ENCODE measurements at places on chromosomes 11 and 22.

GRCh38 chr22:22316589-22316988 is 72.0 kb downstream of the VPREB1 start:
- DNase-seq: no peak

DNA sequence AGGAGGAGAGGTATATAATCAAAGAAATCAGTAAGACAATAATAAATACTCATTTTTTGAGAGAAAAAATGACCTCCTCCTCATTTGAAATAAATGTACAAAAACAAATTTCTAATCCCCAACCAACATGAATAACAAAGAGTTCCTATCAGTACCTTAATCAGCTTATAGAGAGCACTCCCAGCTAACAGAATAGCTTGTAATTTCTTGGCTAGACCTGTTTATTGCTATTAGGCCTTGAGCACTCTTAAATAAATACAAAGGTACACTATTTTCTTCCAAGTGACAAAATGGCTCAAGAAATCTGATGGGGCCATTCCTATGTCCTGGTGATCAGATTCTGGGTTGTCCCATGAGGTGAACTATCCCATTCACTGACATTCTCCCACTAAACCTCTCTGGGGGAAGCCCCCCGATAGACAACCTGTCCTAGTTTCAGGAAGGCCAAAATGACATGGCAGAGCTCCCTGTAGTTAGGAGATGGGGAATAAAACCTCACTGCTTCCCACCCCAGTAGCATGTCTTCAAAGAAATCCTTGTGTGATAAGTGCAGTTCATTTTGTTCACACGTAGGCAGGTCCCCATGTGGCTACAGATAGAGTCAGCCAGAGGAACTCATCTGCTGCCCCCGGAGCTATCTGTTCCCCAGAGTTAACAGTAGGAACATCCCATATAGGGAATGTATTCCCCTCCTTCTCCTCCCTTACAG is 385.7 kb downstream of the SOX6 start:
- no peak for DNase-seq

- DNase-seq: no peak
Measured at GRCh38 chr22:49728570-49729271, 99.0 kb downstream of the BRD1 start.

DNA sequence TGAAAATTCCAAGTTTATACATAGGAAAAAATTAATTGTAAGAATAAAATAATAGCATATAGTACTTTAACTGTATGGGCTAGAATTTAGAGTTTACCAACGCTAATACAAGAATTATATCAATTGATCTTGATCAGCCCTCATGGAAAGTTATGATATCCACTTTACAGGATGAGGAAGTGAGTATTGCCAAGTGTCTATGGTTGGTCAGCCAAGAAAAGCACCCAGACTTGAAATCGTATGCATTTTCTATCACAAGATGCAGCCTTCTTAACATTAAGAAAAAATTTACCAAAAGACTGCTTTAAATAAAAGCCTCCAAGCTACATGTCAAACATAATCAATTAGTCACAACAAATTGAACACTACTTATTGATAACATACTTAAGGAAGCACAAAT is 53.0 kb downstream of the DDI1 start:
- DNase-seq: no peak

DNA sequence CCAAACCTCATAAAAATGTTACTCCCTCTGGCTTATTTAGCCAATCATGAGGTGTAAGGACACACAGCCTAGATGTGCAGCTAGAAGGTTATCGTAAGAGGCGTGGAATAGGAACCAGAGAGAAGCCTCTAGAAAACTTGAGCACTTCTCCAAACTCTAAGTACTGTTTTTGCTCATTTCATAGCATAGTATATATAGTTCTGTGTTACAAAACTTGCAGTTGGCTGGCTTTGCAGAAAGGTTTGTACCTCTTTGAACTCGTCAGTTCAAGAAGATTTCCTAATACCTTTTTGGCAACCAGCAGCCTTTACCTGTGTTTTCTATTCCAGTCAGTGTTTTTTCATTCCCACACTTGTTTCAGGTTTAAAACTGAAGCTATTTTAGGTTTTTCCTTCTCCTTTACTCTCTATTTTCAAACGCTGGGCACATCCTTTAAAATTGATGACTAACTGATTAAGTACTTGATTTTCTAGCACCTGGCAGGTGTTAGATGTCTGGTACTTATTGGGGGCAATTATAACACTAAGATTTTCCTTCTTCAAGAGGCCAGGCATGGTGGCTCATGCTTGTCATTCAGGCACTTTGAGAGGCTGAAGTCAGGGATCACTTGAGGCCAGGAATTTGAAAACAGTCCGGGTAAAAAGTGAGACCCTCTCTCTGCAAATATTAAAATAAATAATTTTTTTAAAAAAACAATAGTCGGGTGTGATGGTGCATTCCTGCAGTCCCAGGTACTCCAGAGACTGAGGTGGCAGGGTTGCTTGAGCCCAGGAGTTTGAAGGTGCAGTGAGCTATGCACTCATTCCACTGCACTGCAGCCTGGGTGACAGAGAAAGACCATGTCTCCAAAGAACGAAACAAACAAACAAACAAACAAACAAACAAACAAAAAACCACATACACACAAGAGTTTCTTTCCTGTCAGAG is 125.2 kb downstream of the LRRC4C start:
- no peak for DNase-seq

GRCh38 chr11:67675058-67675747 is 780 bp upstream of the ALDH3B2 start:
- no peak for DNase-seq

DNA sequence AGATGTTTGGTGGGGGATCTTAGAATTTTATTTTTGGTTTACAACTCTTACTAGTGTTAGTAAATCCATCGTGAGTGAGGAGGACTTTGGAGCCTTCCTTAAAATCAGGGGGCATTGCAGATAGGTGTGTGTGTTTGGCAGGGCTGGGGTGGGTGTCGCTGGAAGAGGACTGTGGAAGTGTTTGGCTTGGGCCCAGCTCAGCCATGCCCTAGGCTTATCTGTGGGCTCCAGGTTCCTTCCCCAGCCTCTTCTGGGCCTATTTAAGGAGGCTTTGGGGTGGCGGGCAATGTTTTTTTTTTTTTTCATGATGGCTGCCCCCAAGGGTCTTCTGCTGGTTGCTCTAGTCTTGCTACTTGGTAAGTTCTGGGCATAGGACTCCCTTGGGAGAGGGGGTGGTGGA is 22.1 kb downstream of the MTFP1 start:
- no peak for DNase-seq

DNA sequence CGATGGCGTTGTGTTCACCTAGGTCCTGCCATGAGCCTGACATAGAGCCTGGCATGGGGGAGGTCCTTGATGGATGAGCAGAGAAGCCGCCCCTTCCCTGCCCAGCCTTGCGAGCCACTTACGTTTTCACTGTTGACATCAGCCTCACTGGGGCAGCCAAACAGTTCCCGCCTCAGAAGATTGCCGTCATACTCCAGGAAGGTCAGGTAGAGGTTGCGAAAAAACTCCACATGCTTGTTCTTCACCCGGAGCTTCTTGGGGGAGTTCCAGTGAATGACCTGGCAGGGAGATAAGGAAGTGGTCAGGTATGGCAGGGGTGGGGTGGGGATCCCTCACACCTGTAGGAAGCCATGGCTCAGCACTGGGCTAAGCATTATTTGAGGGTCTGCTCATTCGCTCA is 279.3 kb upstream of the SYN3 start:
- no peak for DNase-seq

DNA sequence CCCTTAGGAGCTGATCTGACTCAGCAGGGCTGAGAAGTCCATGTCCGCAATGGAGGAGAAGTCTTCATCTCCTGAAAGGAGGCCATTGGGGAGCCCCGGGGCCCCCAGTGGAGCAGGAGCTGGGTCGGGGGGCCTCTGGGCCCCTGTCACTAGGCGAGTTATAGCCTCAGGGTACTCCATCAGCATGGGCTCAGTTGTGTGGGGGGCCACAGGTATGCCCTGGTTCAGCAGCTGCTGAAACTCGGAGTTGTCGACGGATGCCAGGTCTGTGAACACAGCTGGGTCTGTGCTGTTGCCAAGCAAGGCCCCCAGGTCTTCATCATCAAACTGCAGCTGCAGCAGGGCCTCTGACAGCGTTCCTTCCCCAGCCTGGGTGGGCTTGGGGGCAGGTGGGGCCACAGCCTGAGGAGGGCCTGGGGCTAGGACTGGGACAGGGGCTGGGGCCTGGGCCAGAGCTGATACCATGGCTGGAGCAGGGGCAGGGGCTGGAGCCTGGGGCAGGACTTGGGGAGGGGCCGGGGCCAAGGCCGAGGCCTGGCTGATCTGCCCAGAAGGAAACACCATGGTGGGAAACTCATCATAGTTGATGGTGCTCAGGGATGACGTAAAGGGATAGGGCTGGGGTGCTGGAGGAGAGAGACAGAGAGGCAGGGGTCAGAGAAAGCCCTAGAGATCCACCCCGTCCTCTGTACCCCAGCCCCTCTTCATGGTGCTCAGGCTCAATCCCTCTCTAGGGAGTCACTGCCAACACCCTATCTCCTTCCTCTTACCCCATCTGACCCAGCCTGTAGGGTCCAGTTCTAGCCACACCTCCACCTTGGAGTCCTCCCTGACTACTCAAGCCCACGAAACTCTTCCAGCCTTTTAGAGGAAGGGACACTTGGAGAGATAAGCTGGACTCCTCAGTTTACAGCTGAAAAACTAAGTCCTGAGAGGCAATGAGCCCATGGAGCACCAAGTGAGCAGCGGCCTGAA is 8.1 kb downstream of the RELA start:
- no peak for DNase-seq

DNA sequence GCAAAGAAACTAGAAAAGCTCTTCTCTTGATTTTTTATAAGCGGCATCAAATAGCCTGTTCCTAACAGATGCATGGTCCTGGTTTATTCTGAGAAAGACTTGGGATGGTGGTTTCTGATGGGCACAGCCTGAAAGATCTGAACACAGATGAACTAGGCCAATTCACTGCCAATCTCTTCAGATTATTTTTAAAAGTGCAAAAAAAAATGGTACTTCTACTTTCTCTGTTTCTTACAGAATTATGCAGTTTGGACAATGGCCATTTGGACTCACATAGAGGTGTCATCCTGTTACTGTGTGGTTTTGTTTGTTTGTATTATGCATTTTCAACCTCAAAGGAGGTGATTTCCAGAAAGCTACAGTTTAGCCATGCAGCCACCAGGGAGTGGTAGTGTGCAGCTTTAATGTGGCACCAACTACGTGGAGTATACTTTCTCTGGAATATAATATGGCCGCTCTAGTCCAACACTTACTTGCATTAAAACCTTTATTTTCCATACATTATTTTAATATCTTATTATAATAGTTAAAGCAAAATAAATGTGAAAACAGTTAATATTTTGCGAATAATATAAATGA is 469.8 kb upstream of the KIRREL3 start:
- peak; percentile 1 for DNase-seq

- no peak for DNase-seq
Measured at GRCh38 chr11:29119116-29119515, 897.7 kb downstream of the KCNA4 start.

GRCh38 chr22:33772745-33773144 is 147.5 kb downstream of the LARGE1 start:
- DNase-seq: no peak

DNA sequence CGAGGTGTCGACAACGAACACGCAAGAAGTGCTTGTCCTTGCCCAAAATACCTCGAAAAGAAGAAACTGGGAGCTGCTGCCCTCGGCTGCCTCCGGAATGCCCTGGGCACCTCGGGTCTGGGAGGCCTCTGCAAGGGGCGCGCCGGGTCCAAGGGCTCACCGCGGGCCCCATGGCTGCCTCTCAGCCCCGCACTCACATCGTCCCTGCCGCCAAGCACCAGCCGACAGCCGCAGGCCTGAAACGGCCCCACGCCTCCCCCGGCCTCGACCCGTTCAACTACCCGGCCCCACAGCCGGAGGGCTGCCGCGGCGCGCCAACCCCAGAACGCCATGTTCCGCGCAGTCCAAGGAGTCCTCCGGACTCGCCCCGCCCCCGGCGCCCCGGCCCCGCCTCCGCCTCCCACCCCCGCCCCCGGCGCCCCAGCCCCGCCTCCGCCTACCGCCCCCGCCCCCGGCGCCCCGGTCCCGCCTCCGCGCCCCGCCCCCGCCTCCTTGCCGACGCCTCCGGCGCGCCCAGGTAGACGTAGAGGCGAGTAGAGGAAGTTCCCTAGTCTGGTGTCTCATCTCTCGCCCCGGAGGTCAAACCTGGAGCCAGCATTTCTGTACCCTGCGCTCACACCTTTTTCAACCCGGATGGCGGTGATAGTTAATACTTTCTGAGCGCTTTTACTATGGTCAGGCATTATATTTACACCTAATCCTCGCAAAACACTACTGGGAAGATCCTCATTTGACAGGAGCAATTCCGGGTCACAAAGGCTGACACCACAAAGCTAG is at the start of gene SIRT3:
Gene SIRT3, minus strand, starts transcription at position 346 of the 777 bp plus-strand sequence. Its CDS starts 14 bp downstream, at position 332.
- peak; percentile 98 for DNase-seq

DNA sequence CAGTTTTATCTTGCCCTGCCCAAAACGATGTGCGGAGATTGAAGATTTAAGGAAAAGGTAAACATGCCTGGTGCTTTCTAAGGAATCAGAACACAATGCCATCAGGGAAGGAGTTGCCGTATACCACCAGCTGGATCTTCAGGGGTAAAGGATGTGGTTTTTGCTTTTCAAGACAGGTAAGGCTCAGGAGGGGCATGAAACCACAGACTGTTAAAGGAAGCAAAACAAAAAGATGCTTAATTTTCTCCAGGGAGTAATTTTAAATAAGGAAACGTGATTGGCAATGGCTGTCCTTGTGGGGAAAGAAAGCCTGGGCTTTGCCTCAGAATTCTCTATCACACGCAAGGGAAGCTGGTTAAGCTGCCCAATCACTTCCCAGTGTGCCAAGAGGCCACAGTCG is 655.6 kb downstream of the OPCML start:
- no peak for DNase-seq

DNA sequence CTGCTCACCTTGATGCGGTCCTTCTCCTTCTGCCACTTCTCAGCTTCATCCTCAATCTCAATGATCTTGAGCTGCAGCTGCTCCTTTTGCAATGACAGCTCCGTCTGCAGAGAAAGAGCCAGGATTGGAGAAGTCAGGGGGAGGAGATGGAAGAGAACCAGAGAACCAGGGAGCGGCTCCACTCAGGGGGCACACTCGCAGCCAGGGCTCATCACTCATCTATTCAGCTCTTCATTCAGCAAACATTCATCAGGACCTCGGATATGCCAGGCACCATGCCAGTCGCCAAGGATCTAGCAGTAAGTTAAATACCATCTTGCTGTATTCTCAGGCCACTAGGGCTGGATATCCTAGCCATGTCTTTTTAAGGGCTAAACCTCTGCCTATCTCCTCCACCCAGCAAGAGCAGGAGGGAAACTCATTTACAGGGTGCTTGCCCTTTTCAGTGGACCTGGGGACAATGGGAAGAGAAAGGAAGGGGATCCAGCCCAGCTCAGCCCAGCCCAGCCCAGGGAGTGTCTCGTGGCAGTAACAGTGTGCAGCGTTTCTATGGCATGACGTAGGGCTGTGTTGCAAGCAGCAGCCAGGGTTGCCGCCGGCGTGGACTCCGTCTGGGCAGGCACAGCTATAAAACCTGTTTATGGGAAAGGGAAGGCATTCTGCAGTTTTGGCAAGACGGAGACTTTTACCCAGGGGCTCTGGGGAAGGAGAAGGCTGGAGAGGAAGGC is 9.4 kb downstream of the TRIM29 start:
- peak; percentile 38 for DNase-seq

DNA sequence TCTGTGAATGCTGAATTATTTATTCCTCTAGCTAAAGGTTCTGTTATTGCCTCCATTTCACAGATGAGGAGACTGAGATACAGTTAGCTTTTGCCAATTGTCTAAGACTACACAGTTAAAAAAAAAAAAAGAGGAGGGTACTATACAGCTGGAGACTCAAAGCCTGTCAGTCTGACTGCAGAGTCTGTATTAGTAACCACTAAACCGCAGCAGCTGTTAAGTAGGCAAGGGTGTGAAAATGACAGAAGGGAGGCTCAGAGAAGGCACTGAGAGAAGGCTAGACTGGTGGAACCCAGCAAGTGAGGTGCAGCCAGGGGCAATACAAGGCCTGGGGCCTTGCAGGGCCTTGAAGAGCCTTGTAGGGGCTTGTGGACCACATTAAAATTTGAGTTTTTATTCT is 181.2 kb downstream of the CSNK2A3 start:
- no peak for DNase-seq

Data from H54 (cell line).